ENCODE measurements at places on chromosomes 3 and 15. TPM values are rescaled to one million over a fixed set of nuclear protein-coding genes. Genes with fewer than 3 reads are reported as not detected.

GRCh38 chr15:68032672-68033071 lies 21.4 kb upstream of the PIAS1 start:
- no peak for DNase-seq

GRCh38 chr3:107488942-107489341 lies 33.8 kb upstream of the BBX start:
- DNase-seq = no peak

The MOBP gene
- 0.08 TPM for total RNA-seq

The TICRR gene
- total RNA-seq = 0.03 TPM

GRCh38 chr3:161067335-161067734 lies 37.8 kb downstream of the B3GALNT1 start:
- DNase-seq = no peak

GRCh38 chr15:42736178-42736792 lies 643 bp downstream of the CDAN1 start:
- no peak for DNase-seq

GRCh38 chr15:97461226-97461625 lies 499.3 kb upstream of the ARRDC4 start:
- no peak for DNase-seq

The TMEM40 gene
- total RNA-seq = 0.54 TPM

GRCh38 chr3:157572559-157573270 lies 69.5 kb upstream of the VEPH1 start:
- DNase-seq = no peak

- DNase-seq = no peak
Measured at GRCh38 chr3:73259291-73259690, 197.8 kb downstream of the EBLN2 start.

DNA sequence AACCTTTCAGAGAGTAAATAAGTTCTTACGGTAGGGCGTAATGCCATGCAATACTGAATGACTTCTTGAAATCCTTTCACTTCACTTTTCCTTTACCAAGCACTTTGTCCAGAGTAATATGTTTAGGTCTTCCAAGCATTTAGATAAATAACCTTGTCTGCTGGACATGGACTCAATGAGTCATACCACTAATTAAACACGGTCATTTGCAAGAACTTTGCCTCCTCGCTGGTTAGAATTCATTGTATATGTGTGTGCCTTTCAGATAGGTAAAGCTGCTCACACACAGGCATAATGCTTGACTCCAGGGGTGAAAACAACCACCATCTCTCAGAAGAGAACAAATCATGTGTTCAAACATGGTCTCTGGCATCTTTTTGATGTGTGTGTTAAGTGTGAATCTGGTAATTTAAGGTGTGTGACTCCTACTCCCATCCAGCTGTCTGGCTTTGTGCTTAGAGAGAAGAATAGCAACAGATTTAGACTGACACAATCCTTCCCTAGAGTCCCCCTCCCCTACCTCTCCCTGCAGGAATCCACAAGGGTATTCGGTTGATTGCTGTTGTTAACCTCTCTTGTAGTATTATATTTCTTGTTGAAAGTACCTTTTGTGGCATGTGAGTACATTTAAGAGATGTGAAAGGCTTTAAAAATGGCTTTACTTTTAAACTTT lies 419.0 kb downstream of the CNTN4 start:
- DNase-seq = no peak

The SPINT1 gene
- total RNA-seq = 0.59 TPM

DNA sequence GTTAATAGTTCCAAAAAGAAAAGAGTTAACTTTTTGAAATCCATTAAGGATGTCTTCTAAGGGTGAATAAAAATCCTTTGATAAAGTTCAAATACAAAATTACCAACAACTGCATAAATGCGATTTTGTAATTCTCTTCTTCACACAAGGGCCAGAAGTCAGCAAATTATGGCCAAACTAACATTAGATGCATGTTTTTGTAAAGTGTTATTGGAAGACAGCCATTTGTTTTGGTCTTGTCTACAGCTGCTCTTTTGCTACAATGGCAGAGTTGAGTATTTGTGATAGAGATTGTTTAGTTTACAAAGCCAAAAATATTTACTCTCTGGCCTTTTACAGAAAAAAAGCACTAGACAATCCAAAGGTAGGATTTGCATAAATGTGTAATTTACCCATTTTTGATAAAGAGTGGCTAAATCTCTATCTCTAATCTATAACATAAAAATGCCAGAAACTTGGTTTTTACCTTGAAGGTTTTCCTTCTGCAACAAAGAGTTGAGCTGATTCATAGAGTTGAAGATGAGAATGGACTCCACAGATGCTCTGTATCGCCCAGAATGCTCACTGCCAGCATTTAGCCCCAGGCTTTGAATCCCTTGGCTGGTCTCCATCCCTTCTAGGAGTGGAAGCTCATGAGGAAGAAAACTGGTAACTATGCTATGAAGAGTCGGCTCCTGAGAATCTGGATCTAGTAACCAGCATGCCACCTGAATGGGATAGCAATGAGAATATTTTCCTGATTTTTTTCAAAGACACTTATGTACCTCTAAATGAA lies 64.5 kb downstream of the POLQ start:
- DNase-seq = no peak

The GHSR gene
- not detected for total RNA-seq

DNA sequence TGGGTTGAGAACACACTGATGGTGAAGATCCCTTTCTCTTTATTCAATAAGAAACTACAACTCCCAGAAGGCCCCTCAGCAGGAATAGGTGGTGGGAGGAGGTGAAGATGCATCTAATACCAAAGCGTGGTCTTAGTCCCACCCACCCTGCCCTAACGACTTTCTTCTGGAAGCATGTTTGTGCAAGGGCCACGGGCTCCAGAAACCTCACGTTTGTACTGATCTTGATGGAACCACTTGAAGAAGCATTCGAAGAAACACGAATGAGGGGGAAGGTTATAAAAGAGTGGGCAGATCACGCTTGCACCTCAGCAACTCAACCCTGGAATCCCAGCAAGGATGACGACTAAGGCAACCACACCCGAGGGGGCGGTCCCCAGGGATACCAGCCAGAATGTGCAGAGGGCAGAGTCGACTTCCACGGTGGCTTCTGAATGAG lies 10.6 kb upstream of the SLC25A36 start:
- no peak for DNase-seq

GRCh38 chr3:54079314-54079713 lies 43.0 kb upstream of the CACNA2D3 start:
- DNase-seq = no peak

DNA sequence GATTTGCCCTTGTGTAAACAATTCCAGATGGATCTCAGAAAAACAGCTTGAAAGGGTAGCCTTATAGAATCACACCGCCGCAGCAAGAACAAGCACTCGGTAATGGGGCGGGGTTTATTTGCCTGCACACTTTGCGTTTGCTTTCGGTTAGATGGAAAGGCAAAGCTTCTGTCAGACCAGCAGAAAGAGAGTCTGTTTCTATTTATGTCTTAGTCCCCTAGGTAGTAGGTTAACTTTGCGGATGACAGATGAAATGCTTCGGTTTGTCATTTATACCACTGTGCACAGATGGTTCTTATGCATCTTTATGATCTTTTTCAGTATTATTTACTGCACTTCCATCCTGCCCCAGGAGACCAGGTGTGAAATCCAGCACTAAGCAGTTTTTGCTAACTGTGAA lies 62.2 kb downstream of the PYDC2 start:
- no peak for DNase-seq

The CACNA2D3 gene
- total RNA-seq = 11.3 TPM

The GCHFR gene
- 1.6 TPM for total RNA-seq

DNA sequence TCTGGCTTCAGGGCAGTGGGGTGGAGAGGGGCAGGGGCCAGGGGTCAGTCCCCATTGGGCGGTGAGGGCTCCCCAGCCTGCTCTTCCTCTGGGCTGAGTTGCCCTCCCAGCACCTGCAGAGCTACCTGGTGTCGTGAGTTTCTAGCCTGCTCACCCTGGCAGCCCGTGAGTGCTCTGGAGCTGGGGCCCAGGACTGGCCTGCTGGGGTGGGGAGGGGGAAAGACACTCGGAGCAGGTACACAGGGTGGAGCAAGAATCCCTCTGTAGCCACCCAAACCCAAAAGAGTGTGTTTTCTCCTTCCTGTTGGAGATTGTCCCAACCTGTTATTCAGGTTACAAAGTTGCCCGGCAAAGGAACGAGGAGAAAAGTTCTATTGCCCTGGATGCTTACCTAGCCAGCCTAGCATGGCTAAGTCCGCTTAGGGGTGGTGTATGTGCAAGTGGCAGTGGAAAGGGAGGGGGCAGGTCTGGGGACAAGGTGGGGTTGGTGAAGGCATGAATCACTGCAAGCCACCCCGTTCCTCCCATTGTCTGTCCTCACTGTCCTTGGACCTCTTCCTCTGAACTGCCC lies 8.9 kb downstream of the FAM3D start:
- peak; percentile 71 for DNase-seq

The LMAN1L gene
- 7.9 TPM for total RNA-seq

- DNase-seq = no peak
Measured at GRCh38 chr3:110378481-110378880, 693.1 kb upstream of the NECTIN3 start.

DNA sequence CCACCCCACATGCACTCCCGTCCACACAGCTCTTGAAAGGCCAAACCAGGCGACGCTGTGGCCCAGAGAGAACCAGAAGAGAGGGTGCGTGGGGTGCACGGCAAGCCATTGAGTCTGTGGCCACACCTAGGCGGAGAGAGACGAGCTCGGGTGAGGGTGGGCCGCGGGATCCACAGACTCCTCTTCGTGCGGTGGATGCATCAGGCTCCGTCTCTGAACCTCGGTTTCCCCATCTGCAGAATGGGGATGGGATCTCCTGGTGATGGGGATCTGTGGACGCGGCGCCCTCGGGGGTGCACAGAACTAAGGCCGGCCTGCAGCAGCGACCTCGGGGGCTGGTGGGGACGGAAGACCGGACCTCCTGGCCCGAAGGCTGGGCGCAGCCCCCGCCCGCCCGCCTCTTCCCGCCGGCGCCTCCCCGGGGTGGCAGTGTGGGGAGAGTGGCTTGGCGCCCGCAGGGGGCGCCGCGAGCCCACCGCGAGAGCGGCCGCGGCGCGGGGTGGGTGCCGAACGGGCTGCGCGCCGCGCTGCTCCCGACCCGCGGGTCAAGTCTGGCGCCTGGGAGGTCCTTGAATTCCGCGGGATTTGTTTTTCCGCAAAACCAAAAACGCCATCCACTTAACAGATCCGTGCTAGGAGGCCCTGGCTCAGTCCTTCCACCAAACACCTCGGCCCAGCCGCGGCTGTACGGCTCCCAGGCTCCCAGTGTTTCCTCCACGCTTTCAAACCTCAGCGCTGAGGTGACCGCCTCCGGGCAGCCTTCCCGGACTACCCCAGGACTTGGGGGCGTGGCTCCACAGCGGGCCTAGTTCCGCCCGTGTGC lies 13.2 kb upstream of the ADPGK start:
- peak; percentile 90 for DNase-seq

- DNase-seq = peak; percentile 91
Measured at GRCh38 chr15:99123713-99124451, 19.0 kb downstream of the SYNM start.

The GATA2 gene
- total RNA-seq = 15.6 TPM

GRCh38 chr3:157294491-157294890 lies 134.5 kb upstream of the CCNL1 start:
- no peak for DNase-seq

- DNase-seq = no peak
Measured at GRCh38 chr3:19945969-19946831, 697 bp upstream of the RAB5A start.

The NBEAL2 gene
- 14.2 TPM for total RNA-seq

GRCh38 chr15:78841376-78841706 lies 30.1 kb upstream of the ADAMTS7 start:
- DNase-seq = peak; percentile 2

DNA sequence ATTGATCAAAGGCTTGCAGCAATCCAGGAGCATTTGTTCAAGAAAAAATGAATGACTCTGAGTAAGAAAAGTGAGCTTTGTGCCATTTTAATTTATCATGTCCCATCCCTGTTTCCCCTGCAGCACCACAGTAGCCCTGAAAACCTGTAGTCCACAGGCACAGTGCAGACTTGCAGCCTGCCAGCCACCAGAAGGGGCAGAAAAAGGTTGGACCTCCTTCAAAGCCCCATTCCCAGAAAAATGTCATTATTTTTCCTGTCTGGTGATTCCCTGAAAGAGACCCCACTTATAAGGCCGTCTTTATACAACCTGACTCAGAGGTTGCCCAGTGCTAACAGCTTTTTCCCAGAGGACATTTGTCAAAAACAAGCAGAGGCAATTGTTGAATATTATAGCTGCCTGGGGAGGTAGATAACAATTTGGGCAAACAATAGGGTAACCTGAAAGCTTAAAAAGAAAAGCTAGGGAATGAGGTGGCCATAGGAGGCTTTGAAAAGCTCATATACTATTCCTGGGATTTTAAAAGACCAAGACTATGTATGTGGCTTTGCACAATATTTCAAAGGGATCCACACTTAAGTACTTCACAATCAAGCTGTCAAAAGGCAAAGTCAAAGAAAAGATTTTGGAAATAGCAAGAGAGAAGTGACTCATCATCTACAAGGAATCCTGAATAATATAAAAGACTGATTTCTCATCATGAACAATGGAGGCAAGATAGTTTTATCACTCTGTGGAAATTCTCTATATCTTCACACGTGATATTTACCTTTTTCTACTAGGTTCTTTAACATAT lies 136.8 kb upstream of the PLXNA1 start:
- DNase-seq = no peak

DNA sequence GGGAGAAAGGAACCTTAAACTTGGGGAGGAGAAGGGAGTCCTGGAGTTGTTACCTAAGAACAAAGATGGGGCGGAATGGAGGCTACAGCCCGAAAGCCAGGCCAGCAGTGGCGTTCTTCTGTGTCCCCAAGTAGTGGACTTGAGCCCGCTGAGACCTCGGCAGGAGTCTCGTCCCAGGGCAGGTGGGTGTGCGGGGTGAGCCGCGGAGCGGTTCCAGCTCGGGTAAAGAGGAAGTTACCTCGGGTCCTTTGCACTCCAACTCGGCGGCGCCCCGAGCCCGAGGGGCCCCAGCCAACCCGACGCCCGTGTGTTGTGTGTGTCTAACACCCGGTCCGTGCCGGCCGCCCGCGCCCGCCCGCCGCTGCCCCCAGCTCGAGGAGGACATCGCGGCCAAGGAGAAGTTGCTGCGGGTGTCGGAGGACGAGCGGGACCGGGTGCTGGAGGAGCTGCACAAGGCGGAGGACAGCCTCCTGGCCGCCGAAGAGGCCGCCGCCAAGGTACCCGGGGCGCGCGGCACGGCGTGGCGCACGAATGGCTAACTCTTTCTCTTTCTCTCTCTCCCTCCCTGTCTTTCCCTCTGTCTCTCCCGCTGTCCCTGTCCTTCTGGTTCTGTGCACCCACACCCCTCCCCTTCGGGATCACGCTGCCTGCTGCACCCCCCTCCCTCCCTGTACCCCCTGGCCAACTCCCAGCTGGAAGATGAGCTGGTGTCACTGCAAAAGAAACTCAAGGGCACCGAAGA lies 959 bp downstream of the TPM1 start:
- DNase-seq = peak; percentile 79

- DNase-seq = no peak
Measured at GRCh38 chr3:187758318-187758955, 13.2 kb upstream of the BCL6 start.

GRCh38 chr3:89043406-89043932 lies 64.0 kb upstream of the EPHA3 start:
- no peak for DNase-seq

The ZNF662 gene
- total RNA-seq = 6.6 TPM

The C2CD4A gene
- 0.05 TPM for total RNA-seq

The LPP gene
- total RNA-seq = 145 TPM

The INSYN1 gene
- total RNA-seq = 55.3 TPM

- DNase-seq = no peak
Measured at GRCh38 chr3:100482176-100482575, 10.2 kb upstream of the TMEM45A start.

The CATSPER2 gene
- total RNA-seq = 3.0 TPM

Data from cardiac septum (tissue), 1 donor.